ENCODE measurements at places on chromosomes 12 and 14.

DNA sequence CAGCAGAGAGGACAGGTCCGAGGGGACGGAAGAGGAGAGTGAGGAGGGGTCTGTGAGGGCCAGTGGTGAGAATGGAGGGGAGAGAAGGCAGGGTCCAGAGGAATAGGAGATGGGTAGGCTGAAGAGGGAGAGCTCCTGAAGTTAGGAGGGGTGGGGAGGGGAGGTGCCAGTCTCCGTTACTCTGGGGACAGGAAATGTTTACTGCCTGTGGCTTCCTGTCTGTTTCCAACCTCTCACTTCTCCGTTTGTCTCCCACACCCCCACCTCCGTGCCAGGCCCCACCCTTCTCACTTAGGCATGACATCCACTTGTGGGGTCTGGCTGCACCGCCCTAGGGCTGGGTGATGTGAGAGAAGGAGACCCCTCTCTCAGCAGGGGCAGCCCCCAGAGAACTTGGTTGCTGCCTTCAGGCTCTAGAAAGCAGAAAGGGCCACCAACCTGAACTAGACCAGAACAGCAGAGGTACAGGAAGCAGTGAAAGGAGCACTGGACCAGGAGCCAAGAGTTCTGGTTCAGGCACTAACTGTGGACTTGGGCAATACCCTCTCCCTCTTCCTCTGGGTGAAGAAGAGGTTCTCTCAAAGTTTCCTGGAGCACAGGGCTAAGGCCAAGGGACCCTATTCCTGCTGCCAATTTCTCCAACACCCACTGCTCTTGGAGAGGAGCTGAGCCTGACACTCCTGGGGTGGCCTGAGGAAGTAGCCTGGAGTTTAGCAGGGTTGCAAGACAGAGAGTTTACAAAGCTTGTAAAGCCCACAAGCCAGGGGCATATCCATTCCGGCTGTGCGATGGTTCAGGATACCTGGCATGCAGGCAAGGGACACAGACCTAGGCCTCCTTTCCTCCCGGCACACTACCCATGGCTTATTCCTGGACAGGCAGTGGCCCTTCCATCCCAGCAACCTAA is 5.5 kb downstream of the ITGA5 start:
- DNase-seq, result peak; percentile 67

- no peak for DNase-seq
Observed at GRCh38 chr14:51860825-51861499, 550 bp downstream of the GNG2 start.

GRCh38 chr12:24719293-24719721 is 229.6 kb downstream of the BCAT1 start:
- peak; percentile 5 for DNase-seq

- DNase-seq, result no peak
Observed at GRCh38 chr12:109053382-109054123, 1.2 kb downstream of the USP30 start.

- no peak for DNase-seq
Observed at GRCh38 chr14:57979376-57980048, 113.6 kb upstream of the SLC35F4 start.

Measured in stimulated activated CD4-positive, alpha-beta T cell treated with anti-CD3 and anti-CD28 coated beads, Interleukin-4, amount 100 ng/mL, for 4 hours (primary cell).